ENCODE measurements at places on chromosomes 16 and 17.

DNA sequence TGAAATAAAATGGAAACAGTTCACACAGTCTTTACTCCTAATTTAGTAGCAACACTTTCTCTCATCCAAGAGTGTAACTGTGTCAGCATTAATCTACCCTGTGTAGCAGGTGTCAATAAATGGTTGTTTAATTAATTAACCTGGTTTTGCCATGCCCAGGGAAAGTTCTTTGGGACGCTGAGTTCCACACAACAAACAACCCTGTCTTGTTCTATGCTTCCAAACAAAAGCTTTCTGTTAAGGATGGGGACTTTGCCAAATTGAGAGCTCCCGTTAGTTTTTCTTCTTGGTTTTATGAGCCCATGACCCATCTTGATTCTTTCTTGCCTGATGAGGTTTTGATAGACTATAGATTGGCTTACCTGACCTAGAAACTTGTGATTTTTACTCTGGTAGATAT, 530.1 kb downstream of the KCNJ2 start:
- no peak for DNase-seq

GRCh38 chr17:74862108-74862901, 2.6 kb upstream of the GRIN2C start:
- DNase-seq = peak; percentile 65

DNA sequence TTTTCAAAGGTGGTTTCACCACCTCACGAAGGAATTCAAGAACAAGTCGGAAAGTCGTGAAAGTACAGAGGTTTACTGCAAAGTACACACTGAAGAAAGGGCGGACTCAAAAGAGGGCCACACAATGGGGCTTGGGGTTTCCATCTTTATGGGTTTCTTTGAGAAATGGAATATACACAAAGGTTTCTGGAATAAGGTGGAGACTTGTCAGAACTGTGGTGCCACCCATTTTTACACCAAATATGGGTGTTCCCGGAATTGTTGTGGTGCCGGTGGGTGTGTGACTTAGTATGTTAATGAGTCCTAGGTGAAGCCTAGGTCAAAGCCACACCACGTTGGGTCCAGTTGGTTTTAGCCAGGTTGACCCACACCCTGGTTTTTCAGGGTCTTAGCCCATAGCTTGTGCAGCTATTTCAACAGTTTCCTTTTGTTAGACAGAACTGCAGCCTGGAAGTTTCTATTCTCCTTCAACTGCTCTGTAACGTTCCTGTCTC, 567 bp upstream of the GCSH start:
- no peak for DNase-seq

DNA sequence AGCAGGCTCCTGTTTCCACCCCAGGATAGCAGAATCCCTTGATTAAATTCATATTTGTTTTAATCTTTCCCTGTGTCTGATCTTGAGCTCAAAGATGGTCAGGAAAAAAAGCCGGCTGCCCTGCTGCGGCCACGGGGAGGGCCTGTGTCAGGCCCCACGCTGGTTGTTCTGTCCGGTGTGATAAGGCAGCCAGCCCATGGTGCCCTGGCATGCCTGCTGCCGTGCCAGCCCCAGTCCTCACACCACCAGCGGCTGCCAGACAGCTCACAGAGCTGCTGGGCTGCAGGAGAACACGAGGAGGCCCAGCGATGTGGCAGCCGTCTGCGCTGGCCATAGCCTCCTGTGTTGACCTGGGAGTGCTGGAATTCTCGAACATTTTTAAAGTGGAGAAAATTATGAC, 34.7 kb upstream of the BRD7 start:
- no peak for DNase-seq

DNA sequence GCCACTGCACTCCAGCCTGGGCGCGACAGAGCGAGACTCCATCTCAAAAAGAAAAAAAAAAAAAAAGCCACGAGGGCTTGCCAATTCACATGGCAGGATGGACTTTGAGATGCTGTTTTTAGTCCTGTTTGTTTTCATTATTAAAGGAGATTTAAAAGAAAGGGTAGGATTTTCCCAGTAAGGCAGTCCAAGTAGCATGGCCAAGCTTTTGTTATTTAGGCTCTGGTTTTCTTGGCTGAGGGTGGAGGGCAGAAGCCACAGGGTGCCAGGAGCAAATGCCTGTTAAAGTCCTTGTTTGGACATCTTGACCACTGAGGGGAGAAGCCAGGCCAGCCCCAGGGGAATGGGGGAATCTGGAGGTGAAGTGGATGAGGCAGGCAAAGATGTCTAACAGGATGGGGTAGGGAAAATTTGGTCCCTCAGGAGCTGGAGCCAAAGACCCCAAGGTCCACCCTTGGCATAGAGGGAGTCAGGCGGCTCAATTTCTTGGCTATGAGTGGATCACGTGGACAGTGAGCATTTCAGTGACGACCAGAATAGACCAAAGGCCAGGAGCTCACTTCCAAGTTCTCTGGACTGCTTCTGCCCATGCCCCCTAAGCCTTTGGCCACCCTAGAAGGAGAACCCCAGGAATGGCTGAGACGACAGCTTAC, 20.8 kb upstream of the PLLP start:
- no peak for DNase-seq
